ENCODE measurements at places on chromosomes 1 and 21. TPM values are rescaled to one million over a fixed set of nuclear protein-coding genes. Genes with fewer than 3 reads are reported as not detected.

DNA sequence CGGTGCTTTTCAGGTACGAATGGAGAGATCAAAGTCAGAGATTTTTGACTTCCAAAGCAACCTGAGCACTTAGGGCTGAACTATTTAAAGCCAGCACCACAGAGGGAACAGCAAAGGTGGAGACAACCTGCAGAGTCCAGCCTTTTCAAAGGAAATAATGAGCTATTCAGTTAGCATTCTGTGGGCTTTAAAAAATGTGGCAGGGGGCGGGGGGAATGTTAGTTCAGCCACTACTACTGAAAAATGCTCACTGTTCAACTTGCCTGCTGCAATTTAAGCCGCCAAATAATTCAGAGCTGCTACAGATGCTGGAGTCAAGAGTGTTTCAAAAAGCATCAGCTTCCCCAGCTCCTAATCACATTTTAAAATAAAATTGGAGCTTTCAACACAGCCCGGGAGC, 473.3 kb upstream of the PLXNA2 start:
- no peak for DNase-seq

DNA sequence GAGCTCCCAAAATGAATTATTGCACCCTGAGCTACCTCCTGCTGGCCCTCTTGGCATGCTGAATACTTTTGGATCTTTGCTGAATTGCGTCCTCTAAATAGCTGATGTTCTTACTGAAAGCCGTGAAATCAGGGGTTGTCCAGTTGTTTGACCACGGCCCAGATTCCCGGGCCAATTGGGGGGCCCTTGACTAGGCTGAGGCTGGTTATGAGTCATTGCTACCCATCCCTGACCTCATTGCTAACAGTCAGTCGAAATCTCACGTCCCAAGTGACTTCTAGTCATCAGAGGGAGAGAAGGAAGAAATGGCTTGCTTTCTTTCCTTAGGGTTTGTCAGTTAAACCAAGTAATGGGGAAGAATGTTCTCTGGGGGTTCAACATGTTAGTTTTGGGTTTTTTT, 37.4 kb downstream of the SMYD2 start:
- DNase-seq = peak; percentile 20

DNA sequence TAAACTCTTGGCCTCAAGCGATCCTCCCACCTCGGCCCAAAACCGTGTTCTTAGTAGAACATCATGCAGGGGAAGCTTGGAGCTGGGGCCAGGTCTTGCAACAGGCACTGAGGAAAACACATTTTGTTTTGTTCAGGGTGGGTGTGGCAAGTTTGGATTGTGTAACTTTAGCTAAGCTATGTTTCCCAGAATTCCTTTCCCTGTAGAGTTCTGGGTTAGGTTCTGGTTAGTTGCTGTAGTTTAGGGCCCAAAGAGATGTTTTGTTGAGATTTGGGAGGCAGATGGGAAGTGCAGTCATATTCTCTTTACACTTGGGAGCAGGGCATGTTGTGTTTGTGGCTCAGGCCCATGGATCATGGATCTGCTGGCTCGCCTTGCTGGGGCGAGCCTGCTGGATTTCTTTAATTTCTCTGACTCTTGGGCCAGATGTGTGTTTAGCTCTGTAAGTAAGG, 24.0 kb downstream of the PLA2G5 start:
- no peak for DNase-seq

The GPR61 gene
- total RNA-seq = not detected

The PDC gene
- not detected for total RNA-seq

The HSD11B1 gene
- total RNA-seq = not detected

The FMO1 gene
- total RNA-seq = not detected
